Stimulated activated naive B cell treated with anti-CD40 and anti-IgM and Interleukin-4, amounts not matched to agents 10 μg/mL and 1 μg/mL and 100 μg/mL, for 72 hours (primary cell): ENCODE measurements at places on chromosomes 3 and 15.

- no peak for DNase-seq
These were observed 172.5 kb upstream of the TLE3 start for GRCh38 chr15:70269991-70270751.

GRCh38 chr3:192409201-192409837, 318.0 kb downstream of the FGF12 start:
- peak; percentile 5 for DNase-seq

DNA sequence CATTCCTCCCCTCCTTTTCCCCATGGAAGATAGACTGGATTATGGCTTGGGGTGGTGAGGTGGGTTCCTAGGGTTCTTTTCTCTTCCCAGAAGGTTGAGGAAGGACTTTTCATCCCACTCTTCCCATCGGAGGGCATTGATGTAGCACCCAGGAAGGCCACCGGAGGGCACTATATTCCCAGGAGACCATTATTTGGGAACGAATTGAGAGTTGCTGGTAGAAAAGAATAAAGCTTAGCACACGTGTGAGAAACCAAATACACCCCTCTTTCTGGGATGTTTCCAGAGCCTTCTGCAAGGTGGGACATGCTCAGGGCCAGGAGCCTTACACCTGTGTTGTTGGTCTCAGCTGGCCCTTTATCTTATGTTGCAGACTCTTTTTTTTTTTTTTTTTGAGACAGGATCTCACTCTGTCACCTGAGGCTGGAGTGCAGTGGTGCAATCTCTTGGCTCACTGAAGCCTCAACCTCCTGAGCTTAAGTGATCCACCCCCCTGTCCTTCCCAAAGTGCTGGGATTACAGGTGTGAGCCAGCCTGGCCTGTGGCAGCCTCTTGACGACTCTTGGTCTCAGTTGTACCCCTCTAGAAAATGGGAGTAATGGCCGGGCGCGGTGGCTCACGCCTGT, 6.3 kb upstream of the CDC25A start:
- DNase-seq = no peak

DNA sequence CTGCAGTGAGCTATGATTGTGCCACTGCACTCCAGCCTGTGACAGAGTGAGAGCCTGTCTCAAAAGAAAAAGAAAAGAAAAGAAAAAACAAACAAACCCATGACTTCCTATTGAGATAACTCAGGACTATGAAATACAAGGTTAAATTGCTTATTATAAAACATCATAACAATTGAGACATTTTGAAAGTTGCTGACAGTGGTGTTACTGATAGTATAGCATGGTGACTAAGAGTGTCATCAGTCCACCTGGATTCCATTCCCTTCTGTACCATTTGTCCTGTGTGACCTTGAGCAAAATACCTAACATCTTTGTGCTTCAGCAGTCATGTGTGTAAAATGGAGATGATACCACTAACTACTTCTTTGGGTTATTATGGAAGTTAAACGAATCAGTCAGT, 49.1 kb downstream of the ARHGEF26 start:
- DNase-seq = no peak

GRCh38 chr15:93265111-93265556, 176.1 kb upstream of the RGMA start:
- DNase-seq = no peak

- no peak for DNase-seq
These were observed 28.5 kb upstream of the PTPRG start for GRCh38 chr3:61532739-61533500.

- DNase-seq = no peak
These were observed 265.2 kb upstream of the GOLGA6L4 start for GRCh38 chr15:83970295-83970890.

DNA sequence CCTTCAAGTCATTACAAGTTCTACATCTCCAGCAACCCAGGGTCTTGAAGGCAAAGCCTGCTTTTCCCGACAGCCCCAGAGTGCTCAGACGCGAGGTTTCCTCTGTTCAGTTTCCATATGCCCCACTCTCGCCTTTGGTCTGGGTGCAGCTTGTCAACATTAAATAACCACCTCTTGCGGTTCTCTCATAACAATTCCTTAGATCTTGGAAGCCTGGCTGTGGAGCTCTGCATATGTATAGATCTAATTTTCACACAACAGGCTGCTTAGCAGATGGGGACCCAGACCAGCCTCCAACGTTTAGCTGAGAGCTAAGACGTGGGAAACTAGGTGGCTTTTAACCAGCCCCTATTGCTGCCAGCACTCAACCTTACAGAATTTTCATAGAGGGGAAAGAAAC, 295.5 kb downstream of the RPLP1 start:
- no peak for DNase-seq

- DNase-seq = peak; percentile 39
These were observed 5.9 kb upstream of the CALML4 start for GRCh38 chr15:68210821-68211655.

DNA sequence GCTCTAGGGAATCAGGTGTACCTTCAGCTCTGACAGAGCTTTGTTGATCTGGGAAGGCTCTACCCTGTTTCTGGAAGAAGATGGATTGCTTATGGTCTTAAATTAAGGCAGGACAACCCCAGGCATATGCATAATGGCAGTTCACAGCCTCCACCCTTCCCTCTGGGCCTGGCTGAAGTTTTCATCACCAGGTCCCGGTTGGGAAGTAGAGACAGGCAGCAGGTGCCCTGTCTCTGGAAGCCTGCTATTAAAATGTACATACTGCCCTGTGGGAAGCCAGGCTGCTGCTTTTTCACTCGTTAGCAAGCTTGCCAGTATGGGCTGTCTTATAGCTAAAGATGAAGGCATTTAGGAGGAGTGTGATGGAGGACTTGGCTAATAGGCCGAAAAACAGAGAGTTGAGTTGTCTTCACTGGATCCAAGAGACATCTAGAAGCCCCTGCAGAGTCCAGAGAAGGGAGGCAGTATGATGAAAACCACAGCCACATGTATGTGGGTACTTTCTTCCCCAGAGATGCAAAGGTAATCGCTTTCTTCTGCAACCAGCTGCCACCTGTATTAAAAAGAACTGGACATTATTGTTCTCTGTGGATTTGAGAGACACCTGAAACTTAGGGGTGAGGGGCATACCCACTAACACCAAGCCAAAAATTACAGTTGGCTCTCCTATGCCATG, 34.4 kb downstream of the ABHD2 start:
- no peak for DNase-seq

GRCh38 chr3:111333642-111334041, 208.4 kb upstream of the CD96 start:
- DNase-seq = no peak

GRCh38 chr15:96276438-96277210, 53.9 kb upstream of the NR2F2 start:
- DNase-seq = no peak

- DNase-seq = no peak
These were observed 91.5 kb downstream of the NEO1 start for GRCh38 chr15:73143763-73144155.

DNA sequence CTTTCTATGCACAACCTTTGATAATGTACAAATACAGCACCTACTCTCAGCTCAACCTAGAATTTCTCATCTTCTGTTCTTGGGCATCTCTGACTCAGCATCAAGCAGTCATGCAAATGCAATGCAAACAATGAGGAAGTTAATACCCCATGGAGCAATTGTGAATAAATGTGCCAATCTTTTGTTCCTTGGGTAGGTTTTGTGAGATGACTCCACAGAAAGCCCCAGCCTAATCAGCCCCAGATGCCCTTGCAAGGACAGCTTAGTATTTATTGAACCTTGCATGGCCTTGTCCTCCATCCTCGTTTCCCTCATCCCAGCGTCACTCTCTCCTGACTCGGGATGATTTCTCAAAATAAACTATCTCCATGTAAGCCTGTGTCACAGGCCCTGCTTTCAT, 494.7 kb upstream of the NECTIN3 start:
- no peak for DNase-seq

- no peak for DNase-seq
These were observed 3.5 kb downstream of the XRN1 start for GRCh38 chr3:142444343-142444742.

DNA sequence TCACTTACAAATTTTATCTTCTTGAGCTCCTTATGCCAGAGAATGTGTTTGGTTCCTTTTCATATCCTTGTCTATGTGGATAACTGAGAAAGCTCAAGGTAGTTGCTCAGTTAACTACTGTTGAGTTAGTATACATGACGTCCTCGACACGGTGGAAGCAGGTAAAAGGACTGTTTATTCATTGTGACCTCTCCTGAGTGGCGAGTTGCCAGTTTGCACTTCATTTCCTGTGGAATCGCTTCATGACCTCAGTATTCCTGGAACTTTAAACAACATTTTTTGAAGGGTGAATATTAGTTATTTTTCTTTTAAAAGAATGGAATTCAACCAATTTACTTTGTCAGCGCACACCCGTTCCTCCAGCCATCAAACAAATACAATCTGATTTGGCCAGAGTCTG, 1.2 kb upstream of the TPRG1 start:
- no peak for DNase-seq

DNA sequence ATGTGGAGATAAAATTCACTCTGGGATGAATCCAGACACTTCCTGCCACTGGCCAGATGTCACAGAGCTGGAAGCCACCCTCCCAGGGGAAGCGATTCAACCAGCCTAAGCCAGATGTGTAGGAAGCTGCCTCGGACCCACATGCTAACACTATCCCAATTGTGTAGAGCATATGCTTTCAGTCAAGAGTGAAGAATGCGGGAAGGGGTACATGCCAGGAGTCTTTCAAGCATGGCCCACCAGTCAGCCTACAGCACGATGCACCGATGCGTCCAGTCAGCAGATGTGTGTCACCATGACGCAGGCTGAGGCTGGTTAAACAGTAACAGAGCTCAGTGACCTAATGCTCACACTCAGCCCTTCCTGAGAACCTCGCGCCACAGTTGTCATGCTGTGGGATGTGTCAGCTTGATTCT, 38.8 kb upstream of the BNC1 start:
- DNase-seq = no peak

- no peak for DNase-seq
These were observed 69.2 kb downstream of the LIPC start for GRCh38 chr15:58501006-58501405.

DNA sequence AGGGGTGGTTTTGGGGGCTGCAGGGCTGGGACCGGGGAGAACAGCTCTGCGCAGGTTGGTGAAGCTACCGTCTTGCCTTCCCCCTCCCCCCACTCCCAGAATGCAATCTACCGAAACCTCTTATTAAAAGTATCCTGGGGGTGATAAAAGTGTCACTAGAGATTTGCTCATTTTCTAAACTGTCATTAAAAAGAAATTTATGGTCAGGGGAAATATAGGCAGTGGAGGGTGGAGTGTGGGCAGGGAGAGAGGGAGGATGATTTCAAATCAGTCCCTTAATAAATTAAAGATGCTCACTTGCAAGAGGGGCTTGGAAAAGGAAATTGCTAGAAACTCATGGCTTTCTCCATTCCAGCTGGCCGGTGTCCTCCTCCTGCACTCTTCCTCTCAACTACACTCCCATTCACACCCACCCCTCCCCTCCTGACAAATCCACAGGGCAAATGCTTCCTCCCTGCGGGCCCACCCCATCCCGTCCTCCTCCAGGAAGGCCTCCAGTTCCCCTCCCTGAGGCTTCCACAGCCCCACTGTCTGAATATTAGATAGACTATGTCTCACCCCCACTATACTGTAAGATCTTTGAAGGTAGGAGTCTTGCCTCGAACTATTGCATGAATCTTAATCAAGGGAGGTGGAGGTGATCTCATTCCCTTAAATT, 83.9 kb downstream of the TLE3 start:
- no peak for DNase-seq

DNA sequence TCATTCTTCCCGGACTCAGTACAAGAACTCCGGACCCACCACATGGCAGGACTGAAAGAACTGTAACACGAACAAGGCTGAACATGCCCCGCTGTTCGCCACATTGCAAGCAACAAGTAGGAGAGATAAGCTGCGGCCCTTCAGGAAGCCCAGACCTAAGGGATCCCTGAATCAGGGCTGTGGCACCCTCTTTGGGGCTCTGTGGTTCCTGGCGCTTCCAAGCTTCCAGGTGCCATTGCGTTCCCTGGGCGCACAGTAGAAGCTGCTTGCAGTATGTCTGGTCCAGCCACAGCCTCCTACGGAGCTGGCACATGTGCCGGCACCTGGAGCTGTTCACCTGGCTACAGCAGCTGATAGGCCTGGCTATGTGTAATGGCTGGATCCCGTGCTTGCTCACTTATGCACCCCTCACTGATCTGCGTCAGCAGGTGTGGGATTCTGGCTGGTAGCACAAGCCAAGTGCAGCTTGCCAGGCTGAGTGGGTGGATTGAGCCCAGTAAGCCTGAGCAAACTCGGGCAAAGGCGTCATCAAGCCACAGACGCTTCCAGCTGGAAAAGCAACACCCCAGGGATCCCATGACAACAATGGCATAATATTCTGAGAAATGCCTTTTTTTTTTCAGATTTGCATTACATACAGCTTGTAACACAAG, 748.6 kb upstream of the GBE1 start:
- no peak for DNase-seq

GRCh38 chr3:5423523-5423922, 236.0 kb downstream of the EDEM1 start:
- DNase-seq = no peak

- no peak for DNase-seq
These were observed 3.6 kb downstream of the RPS17 start for GRCh38 chr15:82536409-82537350.

DNA sequence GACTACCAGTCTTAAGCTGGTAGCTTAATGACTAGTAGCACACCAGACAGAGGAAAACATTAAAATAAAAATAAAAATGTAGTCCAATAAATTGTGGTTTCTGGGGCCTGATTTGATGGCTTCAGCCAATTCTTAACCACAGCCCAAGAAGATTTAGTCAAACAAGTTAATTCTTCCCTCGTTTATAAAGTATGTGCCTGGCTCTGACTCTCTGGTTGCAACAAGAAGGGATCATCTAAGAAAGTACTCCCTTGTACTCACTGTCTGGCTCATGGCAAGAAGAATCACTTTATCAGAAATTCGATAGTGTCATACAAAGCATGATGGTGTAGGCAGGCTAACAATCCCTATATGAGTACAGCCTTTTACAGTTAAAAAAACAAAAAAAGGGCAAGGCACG, 141.9 kb downstream of the P3H2 start:
- no peak for DNase-seq

DNA sequence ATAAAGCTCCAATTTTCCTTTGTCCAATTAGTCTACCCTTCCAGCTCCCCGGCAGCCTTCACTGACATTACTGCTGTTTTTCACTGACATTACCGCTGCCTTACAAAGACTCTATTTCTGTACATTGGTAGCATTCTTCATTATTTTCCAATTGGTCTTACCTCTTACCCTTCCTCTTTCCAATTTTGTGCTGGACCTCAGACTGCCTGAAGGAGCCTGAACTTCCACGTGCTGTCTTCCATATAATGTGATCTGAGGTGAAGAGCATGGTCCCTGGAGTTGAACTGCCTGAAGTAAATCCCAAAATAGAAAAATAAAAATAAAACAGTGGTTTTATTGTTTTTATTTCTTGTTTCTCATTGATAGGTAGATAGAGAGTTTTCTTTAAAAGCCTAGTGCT, 9.2 kb upstream of the TNIK start:
- no peak for DNase-seq

GRCh38 chr3:126345641-126346460, 11.4 kb downstream of the KLF15 start:
- DNase-seq = no peak
